Fibroblast of lung (primary cell): ENCODE measurements at places on chromosomes 1 and 21.

GRCh38 chr1:8016210-8016894 is 9.8 kb downstream of the ERRFI1 start:
- peak; percentile 33 for DNase-seq

DNA sequence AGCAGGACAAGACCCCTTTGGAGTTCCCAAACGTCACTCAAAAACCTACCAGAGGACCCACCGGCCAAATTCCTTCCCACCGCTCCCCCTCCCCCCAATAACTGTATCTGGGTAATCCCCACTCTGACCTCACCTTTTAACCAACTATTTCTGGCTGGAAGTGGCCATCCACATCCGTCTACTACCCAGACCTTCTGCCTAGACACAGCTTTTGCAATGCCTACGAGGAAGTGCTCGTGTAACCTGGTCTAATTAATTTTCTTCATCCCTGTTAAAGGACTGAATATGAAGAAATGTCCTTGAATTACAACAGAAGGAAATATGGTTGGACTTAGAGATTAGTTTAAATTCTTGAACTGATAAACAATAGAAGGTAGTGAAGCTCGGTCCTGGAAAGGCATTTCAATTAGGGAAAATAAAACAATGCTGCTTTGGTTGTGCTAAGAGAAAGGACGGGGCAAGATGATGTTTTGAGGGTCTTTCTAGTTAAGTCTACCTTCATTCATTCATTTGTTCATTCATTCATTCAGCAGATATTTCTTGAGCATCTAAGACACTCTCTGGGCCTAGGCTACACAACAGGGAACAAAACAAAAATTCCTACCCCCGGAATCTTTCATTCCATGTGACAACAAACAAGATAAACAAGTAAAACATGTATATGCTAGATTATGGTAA is 18.8 kb downstream of the AVPR1B start:
- DNase-seq = no peak

GRCh38 chr21:42248783-42249597 is 30.1 kb downstream of the ABCG1 start:
- DNase-seq = no peak

- no peak for DNase-seq
Measured at GRCh38 chr1:226506921-226507320, 41.6 kb upstream of the STUM start.

DNA sequence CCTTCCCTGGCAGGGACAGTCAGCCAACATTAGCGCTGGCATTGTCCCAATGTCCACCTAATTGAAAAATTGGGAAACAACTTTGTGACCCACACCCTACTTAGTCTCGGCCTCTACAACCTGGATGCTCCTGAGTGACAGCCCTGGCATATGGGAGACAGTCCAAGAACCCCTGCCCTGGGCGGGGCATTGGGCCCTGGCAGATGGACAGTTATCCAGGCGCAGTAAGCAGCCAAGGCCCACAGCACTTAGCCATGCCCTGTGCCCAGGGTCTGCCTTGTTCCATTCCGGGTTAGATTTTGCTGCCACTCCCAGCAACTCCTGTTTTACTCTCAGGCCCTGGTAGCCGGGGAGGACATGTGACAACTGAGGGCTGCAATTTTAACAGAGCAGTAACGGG is 50.3 kb downstream of the NFASC start:
- no peak for DNase-seq

DNA sequence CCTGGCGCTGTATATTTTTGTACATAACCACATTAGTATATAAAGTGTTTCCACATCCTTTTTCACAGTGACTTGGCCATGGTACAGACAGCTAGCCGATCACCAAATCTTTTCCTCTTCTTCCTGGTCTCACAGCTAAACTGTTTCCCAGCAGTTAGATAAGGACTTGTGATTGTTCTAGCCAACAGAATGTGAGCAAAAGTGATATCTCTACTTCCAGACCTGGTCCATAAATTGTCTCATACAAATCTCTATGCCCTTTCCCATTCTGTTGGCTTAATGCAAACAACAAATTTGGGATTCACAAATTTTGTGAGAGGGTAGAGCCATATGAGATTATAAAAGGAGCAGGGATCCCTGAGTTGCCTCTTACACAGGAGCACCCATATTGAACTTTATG is 19.5 kb downstream of the PAFAH2 start:
- no peak for DNase-seq

DNA sequence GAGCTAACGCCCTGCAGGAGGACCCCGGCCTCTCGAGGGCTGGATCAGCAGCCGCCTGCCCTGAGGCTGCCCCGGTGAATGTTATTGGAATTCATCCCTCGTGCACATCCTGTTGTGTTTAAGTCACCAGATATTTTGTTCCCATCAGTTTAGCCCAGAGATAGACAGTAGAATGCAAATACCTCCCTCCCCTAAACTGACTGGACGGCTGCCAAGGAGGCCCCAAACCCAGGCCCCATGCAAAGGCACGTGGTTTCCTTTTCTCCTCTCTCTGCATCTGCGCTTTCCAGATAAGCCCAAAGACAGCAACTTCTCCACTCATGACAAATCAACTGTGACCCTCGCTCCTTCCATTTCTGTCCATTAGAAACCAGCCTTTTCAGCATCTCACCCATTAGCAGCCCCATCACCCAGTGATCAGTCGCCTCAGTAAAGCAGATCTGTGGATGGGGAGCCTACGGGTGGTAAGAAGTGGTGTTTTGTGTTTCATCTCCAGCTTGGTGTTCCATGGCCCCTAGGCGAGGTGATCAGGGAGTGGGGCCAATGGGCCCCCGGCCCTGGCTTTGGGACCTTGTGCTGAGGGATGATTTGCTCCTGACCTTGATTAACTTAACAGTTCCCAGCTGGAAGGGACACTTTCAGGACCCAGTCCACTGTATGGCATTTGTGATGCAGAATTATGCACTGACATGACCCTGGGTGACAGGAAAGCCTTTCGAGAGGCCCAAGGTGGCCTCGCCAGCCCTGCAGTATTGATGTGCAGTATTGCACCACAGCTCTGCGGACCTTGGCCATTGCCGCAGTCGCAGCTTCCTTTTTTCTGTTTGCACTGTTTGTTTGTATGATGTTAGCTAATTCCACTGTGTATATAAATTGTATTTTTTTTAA is 5.2 kb downstream of the NPPA start:
- DNase-seq = no peak

GRCh38 chr21:38841472-38841871 is 35.7 kb downstream of the ETS2 start:
- no peak for DNase-seq
